Natural killer cell treated with Interleukin-12 subunit alpha and Interleukin-12 subunit beta and Interleukin-15 and Interleukin-18, amount 100 ng/mL, for 72 hours (primary cell): ENCODE measurements at places on chromosomes 13 and 19.

DNA sequence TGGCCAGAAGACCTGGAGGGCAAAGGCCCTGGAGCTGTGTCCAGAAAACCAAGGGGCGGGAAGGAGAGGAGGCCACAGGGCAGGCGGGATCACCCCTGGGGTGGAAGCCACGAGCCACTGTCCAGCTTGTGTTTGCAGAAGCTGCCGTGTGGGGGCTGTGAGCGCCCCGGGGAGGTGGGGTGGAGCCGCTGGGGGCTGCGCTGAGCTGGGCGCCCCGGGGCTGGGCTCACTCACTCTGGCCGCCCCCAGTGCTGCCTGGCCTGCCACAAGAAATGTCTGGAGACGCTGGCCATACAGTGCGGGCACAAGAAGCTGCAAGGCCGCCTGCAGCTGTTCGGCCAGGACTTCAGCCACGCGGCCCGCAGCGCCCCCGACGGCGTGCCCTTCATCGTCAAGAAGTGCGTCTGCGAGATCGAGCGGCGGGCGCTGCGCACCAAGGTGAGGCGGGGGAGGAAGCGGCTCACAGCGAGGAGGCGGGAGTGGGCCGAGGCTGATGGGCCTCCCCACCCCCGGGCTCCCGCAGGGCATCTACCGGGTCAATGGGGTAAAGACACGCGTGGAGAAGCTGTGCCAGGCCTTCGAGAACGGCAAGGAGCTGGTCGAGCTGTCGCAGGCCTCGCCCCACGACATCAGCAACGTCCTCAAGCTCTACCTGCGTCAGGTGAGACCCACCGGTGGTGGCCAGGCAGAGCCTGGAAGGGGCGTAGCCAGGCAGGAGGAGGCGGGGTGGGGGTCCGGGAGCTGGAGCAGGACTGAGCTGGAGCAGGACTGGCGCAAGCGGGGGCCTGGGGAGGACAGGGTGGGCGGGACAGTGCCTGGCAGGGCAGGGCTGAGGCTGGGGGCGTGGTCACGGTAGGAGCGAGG, 13.6 kb downstream of the POLR2E start:
- DNase-seq: no peak

- peak; percentile 10 for DNase-seq
These were observed 144.1 kb downstream of the DPF1 start for GRCh38 chr19:38079926-38080380.

DNA sequence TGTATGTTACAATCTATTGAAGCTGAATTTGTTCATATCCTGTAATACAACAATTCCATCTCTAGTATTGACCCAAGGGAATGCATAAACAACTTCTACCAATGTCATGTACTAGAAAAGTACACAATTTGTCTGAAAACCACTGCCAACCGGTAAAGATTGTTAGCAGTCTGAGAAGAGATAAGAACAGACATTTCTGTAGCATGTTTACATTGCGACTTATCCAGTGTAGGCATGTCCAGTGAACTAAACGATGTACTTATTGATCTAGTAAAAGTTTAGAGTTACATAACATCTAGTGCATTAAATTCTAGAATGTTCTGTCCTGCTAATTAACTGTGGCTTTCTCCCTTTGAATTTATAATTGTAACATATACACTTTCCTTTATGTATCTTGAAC, 425.9 kb downstream of the SLITRK6 start:
- no peak for DNase-seq

DNA sequence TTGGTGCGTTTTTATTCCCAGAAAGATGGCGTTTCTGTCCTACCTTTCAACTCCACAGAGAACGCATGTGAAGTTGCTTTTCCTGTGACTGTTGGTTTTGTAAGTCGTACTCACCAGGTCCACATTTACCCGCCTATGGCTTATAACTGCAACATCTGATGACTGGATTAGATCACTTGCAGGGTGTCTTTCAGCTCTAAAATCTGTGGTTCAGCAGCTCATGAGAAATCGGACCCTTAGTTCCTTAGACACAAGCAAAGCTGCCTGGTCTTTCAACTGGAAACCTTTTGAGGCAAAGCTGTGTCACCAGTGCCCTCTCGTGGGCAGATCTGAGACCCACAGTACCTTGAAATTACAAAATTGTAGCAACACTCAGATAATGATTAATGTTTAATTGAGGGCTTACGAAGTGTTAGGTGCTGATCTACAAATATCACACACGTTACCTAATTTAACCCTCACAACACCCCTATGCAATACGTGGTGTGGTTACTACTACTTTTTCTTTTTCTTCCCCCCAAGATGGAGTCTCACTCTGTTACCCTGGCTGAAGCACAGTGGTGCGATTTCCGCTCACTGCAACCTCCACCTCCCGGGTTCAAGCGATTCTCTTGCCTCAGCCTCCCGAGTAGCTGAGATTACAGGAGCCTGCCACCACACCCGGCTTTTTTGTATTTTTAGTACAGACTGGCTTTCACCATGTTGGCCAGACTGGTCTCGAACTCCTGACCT, 65.4 kb downstream of the RUBCNL start:
- DNase-seq: peak; percentile 71

GRCh38 chr13:76991432-76991795, 467 bp upstream of the CLN5 start:
- DNase-seq: peak; percentile 93

- DNase-seq: no peak
These were observed 21.1 kb upstream of the FBXO27 start for GRCh38 chr19:39053276-39054090.
